Fibroblast of gingiva (primary cell): ENCODE measurements at places on chromosomes 4 and X.
A peak's percentile ranks its signal among the peaks of the same experiment; 100 is the strongest.

DNA sequence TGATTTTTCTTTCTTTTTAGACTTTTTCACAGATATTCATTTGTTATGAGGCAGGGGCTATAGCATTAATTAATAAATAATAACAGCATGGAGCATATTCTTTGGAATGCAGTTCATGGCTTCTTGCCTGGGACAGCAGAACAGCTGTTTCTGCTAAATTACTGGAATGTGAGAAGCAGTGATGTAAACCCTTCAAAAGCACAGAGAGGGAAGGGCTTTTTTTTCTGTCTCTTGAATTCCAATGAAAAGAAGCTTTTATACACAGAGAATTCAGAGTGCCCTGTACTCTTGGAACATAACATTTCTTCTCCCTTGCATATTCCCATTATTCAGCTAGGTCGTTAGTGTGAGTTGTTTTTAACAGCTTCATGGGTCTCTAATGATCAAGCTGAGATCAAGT is 28.5 kb upstream of the ANK2 start:
- DNase-seq: peak; percentile 38

GRCh38 chr4:159003420-159004253 is 99.2 kb upstream of the RAPGEF2 start:
- no peak for DNase-seq

GRCh38 chr4:153510252-153511001 is 44.3 kb downstream of the TMEM131L start:
- no peak for DNase-seq

DNA sequence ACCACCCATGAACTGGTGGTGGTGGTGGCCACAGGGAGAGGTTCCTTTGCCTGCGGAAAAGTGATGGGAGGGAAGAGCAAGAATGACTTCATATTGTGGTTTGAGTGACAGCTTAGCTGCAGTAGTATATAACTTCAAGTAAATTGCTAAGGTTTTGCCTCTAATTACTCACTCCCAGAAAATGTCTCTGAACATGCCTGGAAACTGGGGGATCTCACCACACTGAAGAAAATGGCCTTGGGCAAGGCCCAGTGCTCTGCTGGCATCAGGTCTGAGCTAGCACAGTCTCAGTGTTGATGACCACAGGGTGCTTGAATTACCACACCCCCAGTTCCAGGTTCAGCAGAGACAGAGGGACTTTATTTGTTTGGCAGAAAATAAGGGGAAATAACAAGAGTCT is 2085.4 kb downstream of the ARAP2 start:
- DNase-seq: no peak

DNA sequence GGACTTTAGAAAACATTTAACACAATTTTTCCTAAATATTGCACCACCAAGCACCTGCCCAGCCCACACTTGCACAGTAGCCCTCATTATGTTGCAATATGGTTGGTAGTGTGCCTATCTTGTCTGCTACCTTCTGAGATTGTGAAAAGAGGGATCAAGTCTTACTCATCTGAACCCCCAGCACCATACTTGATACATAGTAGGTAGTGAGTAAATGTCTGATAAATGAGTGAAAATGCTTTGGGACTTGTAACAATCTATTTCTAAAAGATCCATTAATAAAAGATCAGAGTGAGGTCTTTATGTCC is 118.4 kb upstream of the MED14 start:
- DNase-seq: no peak

GRCh38 chrX:21658746-21659145 is 616 bp upstream of the KLHL34 start:
- DNase-seq: no peak

- peak; percentile 97 for DNase-seq
Measured at GRCh38 chrX:107674480-107675364, 46.4 kb downstream of the PRPS1 start.

- DNase-seq: no peak
Measured at GRCh38 chrX:100830547-100830946, 10.4 kb downstream of the CSTF2 start.

DNA sequence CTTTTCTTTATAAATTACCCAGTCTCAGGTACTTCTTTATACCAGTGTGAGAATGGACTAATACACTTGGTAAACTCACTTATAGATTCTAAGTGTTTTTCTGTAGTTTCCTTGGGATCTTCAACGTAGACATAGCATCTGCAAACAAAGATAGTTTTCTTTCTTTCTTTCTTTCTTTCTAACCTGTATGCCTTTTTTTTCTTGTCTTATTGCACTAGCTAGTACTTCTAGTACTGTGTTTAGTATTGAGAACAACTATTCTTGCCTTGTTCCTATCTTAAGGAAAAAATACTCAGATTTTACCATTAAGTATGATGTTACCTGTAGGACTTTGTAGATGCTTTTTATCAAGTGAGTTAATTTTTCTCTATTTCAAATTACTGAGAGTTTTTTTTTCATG is 102.2 kb downstream of the EDA start:
- DNase-seq: no peak

GRCh38 chrX:2595258-2595657 is 94.5 kb upstream of the DHRSX start:
- peak; percentile 81 for DNase-seq

- DNase-seq: no peak
Measured at GRCh38 chrX:107662824-107663223, 34.5 kb downstream of the PRPS1 start.

GRCh38 chr4:99724067-99724466 is 66.4 kb upstream of the C4orf54 start:
- DNase-seq: no peak

- DNase-seq: peak; percentile 100
Measured at GRCh38 chrX:318739-319578, at the start of gene GTPBP6. Gene GTPBP6 (minus strand): TSS chrX:318796. CDS start chrX:318787, 9 bp downstream.

GRCh38 chr4:108171339-108172230 is 2.9 kb upstream of the LEF1 start:
- DNase-seq: no peak

DNA sequence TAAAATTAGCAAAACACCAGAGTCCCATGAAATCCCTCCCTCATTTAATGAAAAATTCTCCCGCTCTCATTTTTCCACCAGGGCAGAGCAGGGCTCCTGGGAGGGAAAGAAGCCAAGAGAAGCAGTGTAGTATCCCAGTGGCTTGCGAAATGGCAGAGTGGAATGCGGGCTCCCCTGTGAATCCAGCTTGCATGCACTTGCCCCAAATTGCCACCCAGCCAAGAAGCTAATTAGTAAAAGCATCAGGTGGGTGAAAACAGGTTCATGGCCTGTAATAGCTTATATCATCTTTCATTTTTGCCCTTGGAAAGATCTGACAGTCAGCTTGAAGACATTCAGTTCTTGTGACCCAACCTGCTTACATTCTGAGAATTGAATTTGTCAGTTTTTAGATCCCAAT is 10.1 kb downstream of the AMOT start:
- DNase-seq: no peak

DNA sequence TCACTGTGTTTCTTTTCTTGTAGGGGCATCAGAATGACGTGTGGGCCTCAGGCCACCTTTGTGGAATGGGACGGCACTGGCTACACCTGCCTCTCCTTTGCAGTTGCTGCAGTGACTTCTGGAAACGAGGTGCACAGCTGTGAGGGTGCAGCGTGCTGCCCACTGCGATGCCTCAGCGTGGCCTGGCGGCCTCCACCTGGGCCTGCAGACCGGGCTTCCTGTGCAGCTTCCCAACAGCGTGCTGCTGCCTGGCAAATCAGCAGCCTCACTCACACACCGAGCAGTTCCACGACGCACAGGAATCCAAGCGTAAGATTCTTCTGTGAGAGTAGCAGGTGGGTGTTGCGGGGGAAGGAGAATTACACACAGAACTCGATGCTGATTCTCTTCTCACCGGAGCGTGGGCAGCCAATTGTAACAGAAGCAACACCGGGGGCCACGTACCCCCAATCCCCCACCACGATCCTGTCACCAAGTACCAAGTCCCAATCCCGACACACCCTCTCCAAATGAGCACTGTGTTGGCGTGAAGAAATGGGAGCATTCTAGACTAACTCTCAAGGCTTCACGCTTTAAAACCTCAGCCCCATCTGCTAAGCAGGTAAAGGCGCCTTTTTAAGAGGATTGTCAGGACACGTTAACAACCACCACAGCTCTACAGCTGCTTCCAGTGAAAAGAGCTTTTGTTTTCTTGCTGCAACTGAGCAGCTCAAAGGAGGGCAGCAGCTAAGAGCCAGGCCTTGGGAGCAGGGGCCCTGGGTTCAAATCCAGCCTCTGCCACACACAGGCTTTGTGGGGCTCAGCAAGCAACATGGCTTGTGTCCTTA is 16.9 kb downstream of the WDR1 start:
- DNase-seq: no peak
